ENCODE measurements at places on chromosomes 12 and 14.

DNA sequence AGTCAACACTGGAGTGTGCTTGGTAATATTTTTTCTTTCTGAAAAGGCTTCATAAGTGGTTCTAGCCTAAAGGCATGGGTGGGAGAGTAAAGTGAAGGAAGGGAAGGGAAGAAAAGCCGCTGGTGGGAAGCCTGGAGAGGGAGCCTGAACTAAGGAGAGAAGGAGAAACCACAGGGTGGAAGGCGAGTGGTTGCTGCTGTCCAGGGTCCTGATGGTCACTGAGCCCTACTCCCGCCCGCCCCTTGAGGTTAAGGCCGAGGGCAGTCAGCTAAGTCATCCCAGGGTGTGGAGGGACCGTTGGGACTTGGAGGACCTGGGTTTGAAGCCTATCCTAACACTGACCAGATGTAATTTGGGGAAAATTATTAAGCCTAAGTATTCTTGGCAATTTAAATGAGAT, 189.1 kb downstream of the PIWIL1 start:
- no peak for DNase-seq

DNA sequence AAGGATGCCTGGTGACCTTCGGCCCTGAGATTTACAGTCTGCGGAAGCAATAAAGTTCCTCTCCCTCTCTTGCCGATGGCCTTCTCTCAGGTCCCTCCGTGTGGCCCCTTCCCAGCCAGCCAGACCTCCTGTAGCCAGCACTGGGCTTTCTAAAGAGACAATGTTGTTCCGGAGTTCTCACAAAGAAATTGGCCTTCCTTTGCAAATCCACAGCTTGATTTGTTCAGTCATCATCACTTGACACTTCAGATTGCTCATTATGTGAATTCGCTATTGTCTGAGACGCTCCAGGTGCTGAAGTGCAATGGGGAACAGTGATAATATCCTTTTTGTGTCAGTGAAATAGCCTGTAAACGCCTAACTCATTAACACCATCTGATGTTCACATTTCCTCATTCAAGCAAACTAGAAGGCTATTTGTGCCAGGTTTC, 43.7 kb upstream of the GPHB5 start:
- DNase-seq: no peak

DNA sequence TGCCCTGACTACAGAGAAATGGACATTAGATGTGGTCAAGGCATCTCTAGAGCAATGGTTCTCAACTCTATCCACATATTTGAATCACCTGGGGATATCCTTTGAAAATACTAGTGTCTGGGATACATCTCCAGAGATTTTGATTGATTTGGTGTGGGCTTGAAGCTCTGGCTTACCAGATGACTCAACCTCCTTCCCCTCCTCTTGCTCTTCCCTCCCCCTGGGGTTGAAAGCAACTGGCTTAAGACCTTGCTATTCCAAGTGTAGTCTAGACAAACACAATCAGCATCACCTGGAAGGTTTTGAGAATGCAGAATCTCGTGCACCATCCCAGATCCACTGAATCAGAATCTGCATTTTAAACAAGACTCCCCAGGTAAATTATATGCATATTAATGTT, 183.8 kb downstream of the DAD1 start:
- DNase-seq: no peak

GRCh38 chr14:23727566-23728335, 91.6 kb downstream of the DHRS2 start:
- no peak for DNase-seq

GRCh38 chr14:65860956-65861611, 448.6 kb downstream of the FUT8 start:
- no peak for DNase-seq

GRCh38 chr14:72715850-72716228, 178.1 kb downstream of the DPF3 start:
- no peak for DNase-seq

GRCh38 chr12:46404225-46404631, 31.7 kb upstream of the SLC38A2 start:
- DNase-seq: no peak

DNA sequence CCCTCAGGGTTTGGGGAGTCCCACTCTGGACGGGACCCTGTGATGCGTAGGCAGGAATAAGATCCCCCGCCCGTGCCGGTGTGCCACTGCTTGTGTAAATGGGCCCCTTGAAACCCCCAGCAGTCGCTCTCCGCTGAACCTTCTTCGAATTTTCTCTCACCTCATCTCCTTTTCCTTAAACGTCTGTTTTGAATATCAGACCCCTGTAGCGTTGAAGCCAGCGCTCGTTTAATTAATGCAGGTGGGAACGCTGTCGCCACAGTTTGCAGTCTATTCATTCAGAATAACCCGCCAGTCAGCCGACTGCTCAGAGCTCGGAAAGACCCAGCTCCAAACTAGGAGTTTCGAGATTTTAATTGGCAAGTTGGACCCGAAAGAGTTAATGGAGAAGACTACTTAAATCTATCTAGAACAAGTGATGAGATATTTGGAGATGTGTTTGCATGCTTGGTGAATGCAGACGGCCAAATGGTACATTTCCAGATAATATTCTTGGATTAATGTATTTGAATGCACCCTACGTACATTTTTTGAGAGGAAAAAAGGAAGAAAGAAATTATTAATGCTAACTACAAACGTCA, 739 bp upstream of the PPP2R5E start:
- DNase-seq: no peak

DNA sequence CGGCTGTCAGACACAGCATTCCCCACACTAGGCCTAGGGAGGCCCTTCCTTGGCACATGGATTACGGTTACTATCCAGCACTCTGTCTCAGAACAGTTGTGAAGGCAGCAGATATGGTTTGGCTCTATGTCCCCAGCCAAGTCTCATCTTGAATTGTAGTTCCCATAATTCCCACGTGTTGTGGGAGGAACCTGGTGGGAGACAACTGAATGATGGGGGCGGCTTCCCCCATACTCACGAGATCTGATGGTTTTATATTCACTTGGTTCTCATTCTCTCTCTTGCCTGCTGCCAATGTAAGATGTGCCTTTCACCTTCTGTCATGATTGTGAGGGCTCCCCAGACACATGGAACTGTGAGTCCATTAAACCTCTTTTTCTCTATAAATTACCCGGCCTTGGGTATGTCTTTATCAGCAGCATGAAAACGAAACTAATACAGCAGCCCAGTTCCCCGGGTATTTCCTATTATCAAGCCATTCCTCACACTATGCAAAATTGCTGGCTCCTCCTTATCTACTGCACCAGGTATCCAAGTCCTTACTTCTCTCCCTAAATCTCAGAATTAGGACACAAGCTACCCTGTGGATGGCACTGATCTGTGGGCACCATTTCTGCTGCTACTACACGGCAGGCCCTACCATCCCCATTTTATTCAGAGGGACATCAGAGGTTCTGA, 33.3 kb downstream of the NT5DC3 start:
- DNase-seq: no peak

- no peak for DNase-seq
These were observed 729.3 kb upstream of the NOVA1 start for GRCh38 chr14:27327095-27327494.

- no peak for DNase-seq
These were observed 663 bp upstream of the SNAPC1 start for GRCh38 chr14:61761557-61761956.

DNA sequence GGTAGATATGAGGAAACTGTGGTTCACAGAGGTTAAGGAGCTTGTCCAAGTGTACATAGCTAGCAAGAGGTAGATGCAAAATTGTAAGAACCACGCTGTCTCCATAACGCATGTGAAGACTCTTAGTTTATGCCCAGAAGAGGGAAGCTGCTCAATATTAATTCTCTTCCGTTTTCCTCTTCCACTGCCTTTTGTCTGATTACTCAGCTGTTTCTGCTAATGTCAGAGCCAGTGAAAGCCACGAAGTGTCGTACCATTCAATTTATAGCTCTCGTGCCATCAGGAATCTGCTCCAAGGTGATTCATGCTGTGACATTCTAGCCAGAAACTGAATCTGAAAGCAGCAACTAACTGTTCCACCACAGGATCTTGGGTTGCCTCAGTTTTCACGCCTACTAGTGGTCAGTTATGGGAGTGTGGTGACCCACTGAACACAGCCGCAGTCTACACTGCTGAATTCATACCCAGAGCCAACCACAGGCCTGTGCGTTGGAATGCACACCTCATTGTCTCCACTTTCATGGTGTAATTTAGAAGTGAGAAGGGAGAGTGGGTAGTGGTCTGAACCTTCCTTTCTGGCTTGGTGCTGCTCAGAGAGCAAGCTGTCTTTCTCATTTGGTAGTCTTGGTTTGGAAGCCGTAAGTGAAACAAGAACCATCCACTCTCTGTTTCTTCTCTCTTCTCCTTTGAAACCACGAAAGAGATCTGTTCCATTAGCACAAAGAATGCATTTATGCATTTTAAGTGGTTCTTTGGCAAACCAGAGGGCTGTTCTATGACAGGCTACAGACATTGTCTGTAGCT, 74.2 kb upstream of the NAP1L1 start:
- peak; percentile 44 for DNase-seq

Measured in stimulated activated CD8-positive, alpha-beta memory T cell treated with anti-CD3 and anti-CD28 coated beads, Interleukin-15, amount 100 ng/mL, for 24 hours (primary cell).